ENCODE measurements at places on chromosomes 12 and 14.

DNA sequence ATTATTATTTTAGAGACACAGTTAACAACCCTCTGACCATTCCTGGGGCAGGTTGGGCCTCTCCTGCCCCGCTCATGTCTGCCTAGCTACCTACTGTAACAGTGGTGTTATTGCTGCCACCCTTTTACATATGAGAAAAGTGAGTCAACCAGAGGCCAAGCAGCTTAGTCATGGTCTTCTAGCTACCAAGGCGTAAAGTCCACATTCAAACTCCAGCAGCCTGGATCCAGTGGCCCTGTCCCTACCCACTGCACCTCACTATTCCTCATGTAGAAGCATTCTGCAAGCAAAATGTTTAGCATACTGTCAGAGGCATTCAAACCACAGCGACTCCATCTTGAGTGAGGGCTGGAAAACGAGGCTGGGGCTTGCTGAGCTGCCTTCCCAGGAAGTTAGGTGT, 95.8 kb downstream of the SLC15A4 start:
- DNase-seq: no peak

DNA sequence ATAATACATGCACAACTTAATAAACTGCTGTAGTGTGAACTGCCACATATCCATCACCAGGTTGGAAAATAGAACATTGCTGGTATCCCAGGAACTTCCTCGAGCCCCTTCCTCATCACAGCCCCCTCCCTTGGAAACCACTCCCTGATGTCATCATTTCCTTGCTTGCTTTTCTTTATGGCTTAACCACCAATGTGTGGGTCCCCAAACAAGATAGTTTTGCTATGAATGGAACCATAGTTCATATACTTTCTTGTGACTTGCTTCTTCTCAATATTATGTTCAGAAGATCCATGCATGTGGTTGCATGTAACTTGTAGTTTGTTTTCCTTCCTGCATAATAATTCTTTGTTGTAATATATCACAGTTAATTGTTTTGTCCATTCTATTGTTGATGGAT, 8.9 kb upstream of the WNT5B start:
- DNase-seq: no peak

DNA sequence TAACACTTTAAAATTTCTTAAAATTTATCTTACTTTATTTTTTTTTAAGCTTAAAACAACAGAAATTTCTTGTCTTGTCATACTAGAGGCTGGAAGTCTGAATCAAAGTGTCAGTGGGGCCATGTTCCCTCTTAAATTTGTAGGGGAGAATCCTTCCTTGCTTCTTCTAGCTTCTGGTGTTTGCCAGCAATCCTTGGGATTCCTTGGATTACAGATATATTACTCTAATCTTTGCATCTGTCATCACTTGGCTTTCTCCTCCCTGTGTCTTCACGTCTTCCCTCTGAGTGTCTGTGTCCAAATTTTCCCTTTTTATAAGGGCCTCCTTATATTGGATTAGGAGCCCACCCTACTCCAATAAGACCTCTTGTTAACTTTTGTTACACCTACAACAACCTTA, 135.6 kb upstream of the PTPRB start:
- DNase-seq: no peak

- DNase-seq: no peak
Measured at GRCh38 chr12:126108247-126108646, 1043.0 kb downstream of the AACS start.

GRCh38 chr12:82406651-82407050, 48.3 kb downstream of the METTL25 start:
- no peak for DNase-seq
